ENCODE measurements at places on chromosomes 4 and X. TPM values are rescaled to one million over a fixed set of nuclear protein-coding genes. Genes with fewer than 3 reads are reported as not detected.
A peak's percentile ranks its signal among the peaks of the same experiment; 100 is the strongest.

Gene UGT2B28
- polyA plus RNA-seq: not detected

Gene SMIM10L2A
- polyA plus RNA-seq: 5.2 TPM

Gene ZNF185
- 26.2 TPM for polyA plus RNA-seq

Gene TCEAL8
- polyA plus RNA-seq: 108 TPM

Gene SPON2
- 12.5 TPM for polyA plus RNA-seq

Gene MORC4
- 35.9 TPM for polyA plus RNA-seq

Gene PPARGC1A
- polyA plus RNA-seq: 5.3 TPM

Gene NDST3
- polyA plus RNA-seq: 1.5 TPM

Gene HS3ST1
- polyA plus RNA-seq: 4.4 TPM

DNA sequence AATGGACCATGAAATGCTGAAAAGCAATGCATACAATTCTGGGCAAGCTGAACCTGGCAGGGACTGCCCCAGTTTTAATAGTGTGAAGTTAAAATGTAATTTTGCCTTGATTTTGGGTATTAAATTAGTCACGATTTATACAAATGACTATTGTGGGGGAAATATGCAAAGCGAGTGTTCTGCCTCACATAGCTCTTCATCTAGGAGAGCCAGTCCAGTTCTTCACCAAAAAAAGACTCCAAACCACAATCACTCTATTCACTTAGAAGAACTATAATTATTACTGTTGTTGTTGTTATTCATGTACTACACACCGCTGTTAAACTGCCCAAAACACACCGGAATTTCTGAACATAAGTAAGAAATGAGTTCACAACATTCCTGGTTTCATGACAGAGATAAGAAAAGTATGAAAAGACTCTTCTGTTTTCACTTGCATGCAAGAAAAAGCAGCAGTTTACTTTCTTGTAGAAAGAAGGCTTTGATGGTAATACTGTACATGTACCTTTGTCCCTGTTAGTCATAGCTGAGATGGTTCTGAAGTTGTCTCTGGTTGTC, 101.9 kb downstream of the QRFPR start:
- no peak overlapping the region for H3K27ac ChIP-seq
- H3K4me1 ChIP-seq: no peaks in the 10 kb centered on the region
- H3K36me3 ChIP-seq: no peaks in the 10 kb centered on the region
- H3K27me3 ChIP-seq: no peaks in the 10 kb centered on the region
- no peak overlapping the region for H3K4me3 ChIP-seq
- DNase-seq: no peak

DNA sequence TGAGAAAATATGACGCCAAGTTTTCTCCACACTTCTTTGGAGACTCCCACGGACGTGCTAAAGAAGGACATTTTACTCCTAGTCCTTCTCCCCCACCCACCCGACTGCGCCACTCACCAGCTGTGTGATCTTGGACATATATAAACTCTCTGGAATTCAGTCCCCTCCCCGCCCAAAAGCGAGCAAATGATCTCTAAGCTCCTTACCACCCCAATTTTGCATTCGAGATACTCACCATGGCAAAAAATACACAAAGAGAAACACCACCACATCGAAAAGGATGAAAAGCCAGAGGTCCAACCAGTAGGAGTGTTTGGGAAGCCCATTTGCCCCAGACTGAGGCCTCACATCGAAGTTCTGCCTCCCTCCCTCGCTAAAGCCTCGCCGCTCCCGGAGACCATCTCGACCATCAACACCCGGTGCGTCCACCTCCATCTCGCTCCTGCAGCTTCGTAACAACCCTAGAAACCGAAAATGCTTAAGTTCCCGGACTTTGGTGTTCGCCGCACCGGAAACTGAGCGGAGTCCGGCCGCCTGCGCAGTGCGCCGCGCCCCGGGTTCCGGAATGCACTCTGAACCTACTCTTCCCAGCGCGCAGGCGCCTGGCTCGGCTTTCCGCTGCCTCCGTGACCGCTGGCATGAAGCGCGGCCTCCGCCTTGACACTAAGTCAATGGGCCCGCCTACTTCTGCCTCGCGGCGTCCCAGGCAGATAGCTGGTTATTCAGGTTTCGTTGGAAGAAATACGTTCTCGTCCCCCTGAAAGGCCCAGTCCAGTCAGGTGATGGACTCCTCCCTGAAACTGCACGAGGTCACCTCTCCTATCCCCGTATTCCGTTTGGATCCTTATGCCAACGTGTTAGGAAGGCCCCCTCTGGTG, 21.6 kb downstream of the FABP2 start:
- DNase-seq: peak; percentile 91
- peak overlapping the region; percentile 97 for H3K27ac ChIP-seq
- peaks cover 28% of the 10 kb centered on the region for H3K36me3 ChIP-seq
- peaks cover 25% of the 10 kb centered on the region for H3K4me1 ChIP-seq
- H3K4me3 ChIP-seq: peak overlapping the region; percentile 58

- no peak for DNase-seq
- H3K27ac ChIP-seq: no peak overlapping the region
- no peaks in the 10 kb centered on the region for H3K36me3 ChIP-seq
- H3K4me3 ChIP-seq: no peak overlapping the region
- no peaks in the 10 kb centered on the region for H3K4me1 ChIP-seq
These were observed 8.9 kb downstream of the PRRG3 start for GRCh38 chrX:151704041-151704663.

DNA sequence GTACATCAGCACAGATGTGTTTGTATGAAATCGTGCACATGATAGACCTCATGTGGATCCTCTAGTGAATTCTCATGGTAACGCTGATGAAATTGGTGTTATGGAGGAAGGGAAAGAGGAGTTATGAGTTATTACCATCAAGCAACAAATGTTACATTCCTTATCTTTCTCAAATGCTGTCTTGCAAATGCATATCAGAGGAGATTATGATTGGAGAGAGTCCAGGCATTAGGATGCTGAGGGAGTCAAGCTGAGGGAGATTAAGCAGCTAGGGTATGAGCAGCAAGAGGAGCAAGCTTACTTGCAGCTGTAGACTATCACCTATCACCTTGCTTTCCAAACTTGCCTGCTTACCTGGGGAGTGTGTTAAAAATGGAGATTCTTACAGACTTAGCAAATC, 36.8 kb upstream of the SFRP2 start:
- H3K27ac ChIP-seq: no peak overlapping the region
- no peaks in the 10 kb centered on the region for H3K27me3 ChIP-seq
- H3K36me3 ChIP-seq: no peaks in the 10 kb centered on the region
- no peak for DNase-seq
- H3K4me1 ChIP-seq: no peaks in the 10 kb centered on the region
- no peak overlapping the region for H3K4me3 ChIP-seq

DNA sequence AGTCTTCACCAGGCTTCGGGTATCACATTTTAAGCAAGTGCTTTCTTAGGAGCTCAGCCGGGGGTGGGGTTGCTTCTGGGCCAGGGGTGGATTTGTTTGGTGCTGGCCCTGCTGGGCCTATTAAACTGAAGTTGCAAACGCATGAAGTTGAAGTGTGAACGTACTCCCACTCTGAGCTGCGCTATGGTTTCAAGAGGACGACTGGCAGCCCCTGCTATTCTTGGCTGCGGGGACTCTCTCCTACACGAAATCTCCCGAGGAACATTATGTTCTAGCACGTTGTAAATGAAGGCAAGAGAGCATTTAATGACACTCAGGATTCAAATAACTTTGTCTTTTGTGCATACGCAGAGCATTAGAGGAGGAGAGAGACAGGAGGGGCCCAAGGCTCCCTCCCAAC, 401.3 kb upstream of the BOD1L1 start:
- H3K4me1 ChIP-seq: no peaks in the 10 kb centered on the region
- H3K27ac ChIP-seq: no peak overlapping the region
- H3K4me3 ChIP-seq: no peak overlapping the region
- H3K36me3 ChIP-seq: no peaks in the 10 kb centered on the region
- H3K27me3 ChIP-seq: no peaks in the 10 kb centered on the region
- DNase-seq: peak; percentile 31

GRCh38 chrX:99242001-99242400, 1168.1 kb downstream of the PCDH19 start:
- no peak for DNase-seq
- no peaks in the 10 kb centered on the region for H3K4me1 ChIP-seq
- H3K27ac ChIP-seq: no peak overlapping the region
- H3K4me3 ChIP-seq: no peak overlapping the region
- no peaks in the 10 kb centered on the region for H3K36me3 ChIP-seq

- H3K4me3 ChIP-seq: no peak overlapping the region
- H3K36me3 ChIP-seq: no peaks in the 10 kb centered on the region
- no peaks in the 10 kb centered on the region for H3K27me3 ChIP-seq
- H3K4me1 ChIP-seq: no peaks in the 10 kb centered on the region
- H3K27ac ChIP-seq: no peak overlapping the region
These were observed 64.2 kb downstream of the TET2 start for GRCh38 chr4:105210916-105211315.

DNA sequence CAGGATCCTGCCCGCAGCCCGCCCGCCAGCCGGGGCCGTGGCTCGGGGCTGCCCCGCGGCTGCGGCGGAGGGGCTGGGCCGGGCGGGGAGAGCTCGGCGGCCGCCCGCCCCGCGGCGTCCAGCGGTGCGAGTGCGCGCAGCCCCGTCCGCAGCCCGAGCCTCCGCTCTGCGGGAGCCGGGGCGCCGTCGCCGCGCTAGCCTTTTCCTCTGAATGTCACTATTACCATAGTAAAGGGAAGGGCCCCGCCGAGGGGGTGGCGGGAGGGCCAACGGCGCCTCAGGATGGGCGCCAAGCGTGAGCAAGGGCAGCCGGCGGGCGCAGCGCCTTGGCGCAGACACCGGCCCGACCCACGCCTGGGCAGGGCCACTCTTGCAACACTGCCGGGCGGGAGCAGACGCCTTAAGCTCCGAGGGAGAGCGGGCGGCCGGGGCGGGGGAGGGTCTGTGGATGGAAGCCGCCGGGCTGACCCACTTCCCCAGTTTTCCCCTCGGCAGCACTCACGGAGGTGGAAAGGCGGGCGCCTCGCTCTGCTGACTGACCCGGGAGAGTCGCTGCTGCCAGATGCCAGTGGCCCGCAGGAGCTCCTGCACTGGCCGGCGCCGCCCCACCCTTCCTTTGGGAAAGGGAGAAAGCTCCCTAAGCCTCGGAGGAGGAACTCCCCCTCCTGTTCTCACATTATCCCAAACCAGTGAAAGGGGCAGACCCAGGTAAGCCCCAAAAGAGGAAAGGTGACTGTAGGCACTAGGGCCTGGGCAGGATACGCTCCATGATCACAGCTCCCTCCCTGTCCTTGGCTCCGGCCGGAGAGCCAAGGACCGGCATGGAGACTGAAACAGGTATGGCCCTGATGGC, 329.4 kb downstream of the HNRNPD start:
- peaks cover 11% of the 10 kb centered on the region for H3K27me3 ChIP-seq
- H3K4me1 ChIP-seq: peaks cover 3% of the 10 kb centered on the region
- H3K27ac ChIP-seq: no peak overlapping the region
- DNase-seq: peak; percentile 58

DNA sequence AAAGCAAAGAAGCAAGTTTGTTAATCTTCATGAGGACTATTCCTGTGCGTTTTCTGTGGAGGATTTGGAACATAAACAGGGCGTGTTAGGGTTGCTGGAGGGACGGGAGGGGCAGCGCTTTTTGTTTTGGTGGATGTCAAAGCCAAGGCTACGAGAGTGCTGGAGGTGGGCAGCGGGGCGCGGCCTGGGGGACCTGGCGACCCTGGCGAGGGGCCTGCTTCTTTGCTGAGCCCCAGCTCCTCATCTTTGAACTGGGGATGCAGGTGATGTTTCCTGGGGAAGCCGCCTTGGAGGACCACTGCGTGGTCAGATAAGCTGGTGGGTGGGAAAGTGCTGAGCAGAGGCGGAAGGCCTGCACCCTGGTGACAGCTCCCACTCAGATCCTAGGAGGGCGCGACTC, 55.2 kb downstream of the SORCS2 start:
- H3K27me3 ChIP-seq: peaks cover 13% of the 10 kb centered on the region
- H3K4me3 ChIP-seq: no peak overlapping the region
- no peaks in the 10 kb centered on the region for H3K4me1 ChIP-seq
- H3K36me3 ChIP-seq: no peaks in the 10 kb centered on the region
- H3K27ac ChIP-seq: no peak overlapping the region

GRCh38 chrX:132393992-132394391, 94.8 kb downstream of the MBNL3 start:
- no peaks in the 10 kb centered on the region for H3K27me3 ChIP-seq
- H3K4me3 ChIP-seq: no peak overlapping the region
- no peaks in the 10 kb centered on the region for H3K4me1 ChIP-seq
- DNase-seq: no peak
- H3K36me3 ChIP-seq: no peaks in the 10 kb centered on the region

GRCh38 chr4:149555799-149556198, 259.8 kb downstream of the IQCM start:
- no peaks in the 10 kb centered on the region for H3K4me1 ChIP-seq
- H3K4me3 ChIP-seq: no peak overlapping the region
- no peaks in the 10 kb centered on the region for H3K36me3 ChIP-seq
- H3K27ac ChIP-seq: no peak overlapping the region

GRCh38 chr4:8236106-8236919, 33.2 kb upstream of the HTRA3 start:
- no peaks in the 10 kb centered on the region for H3K27me3 ChIP-seq
- no peaks in the 10 kb centered on the region for H3K4me1 ChIP-seq
- no peak overlapping the region for H3K4me3 ChIP-seq
- H3K36me3 ChIP-seq: no peaks in the 10 kb centered on the region

GRCh38 chr4:169348541-169348940, 77.8 kb upstream of the SH3RF1 start:
- no peak overlapping the region for H3K27ac ChIP-seq
- no peaks in the 10 kb centered on the region for H3K4me1 ChIP-seq
- H3K27me3 ChIP-seq: no peaks in the 10 kb centered on the region
- DNase-seq: no peak
- H3K36me3 ChIP-seq: no peaks in the 10 kb centered on the region

GRCh38 chr4:20493761-20494353, 206.4 kb upstream of the PACRGL start:
- no peaks in the 10 kb centered on the region for H3K36me3 ChIP-seq
- H3K4me1 ChIP-seq: no peaks in the 10 kb centered on the region
- H3K27ac ChIP-seq: no peak overlapping the region
- no peak for DNase-seq

DNA sequence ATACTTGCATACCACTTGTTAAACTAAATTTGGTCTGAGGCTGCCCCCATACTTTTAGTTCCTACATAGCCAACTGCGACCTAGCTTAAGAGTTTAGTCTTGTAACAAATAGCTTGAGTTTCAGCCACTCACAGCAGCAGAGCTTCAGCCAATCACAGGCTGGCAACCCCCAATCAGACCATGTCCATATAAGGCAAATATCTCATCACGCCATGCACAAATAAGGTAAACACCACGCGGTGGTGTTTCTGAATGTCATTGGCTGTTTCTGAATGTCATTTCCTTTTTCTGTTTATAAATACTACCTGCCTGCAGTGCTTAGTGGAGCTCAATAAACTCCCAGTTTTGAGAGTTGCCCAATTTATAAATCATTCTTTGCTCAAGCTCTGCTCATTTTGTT, 143.1 kb upstream of the MAD2L1 start:
- no peaks in the 10 kb centered on the region for H3K4me1 ChIP-seq
- H3K27me3 ChIP-seq: no peaks in the 10 kb centered on the region
- H3K4me3 ChIP-seq: no peak overlapping the region
- DNase-seq: no peak
- H3K27ac ChIP-seq: no peak overlapping the region
- no peaks in the 10 kb centered on the region for H3K36me3 ChIP-seq

- H3K4me1 ChIP-seq: no peaks in the 10 kb centered on the region
- H3K4me3 ChIP-seq: no peak overlapping the region
- no peak overlapping the region for H3K27ac ChIP-seq
- H3K36me3 ChIP-seq: no peaks in the 10 kb centered on the region
- no peak for DNase-seq
These were observed 94.2 kb downstream of the MFAP3L start for GRCh38 chr4:169931964-169932363.

- no peaks in the 10 kb centered on the region for H3K4me1 ChIP-seq
- no peaks in the 10 kb centered on the region for H3K27me3 ChIP-seq
- H3K4me3 ChIP-seq: no peak overlapping the region
- no peak overlapping the region for H3K27ac ChIP-seq
- DNase-seq: no peak
- no peaks in the 10 kb centered on the region for H3K36me3 ChIP-seq
These were observed 240.5 kb downstream of the STIM2 start for GRCh38 chr4:27101126-27101525.
